ENCODE measurements at places on chromosomes 4 and X.

DNA sequence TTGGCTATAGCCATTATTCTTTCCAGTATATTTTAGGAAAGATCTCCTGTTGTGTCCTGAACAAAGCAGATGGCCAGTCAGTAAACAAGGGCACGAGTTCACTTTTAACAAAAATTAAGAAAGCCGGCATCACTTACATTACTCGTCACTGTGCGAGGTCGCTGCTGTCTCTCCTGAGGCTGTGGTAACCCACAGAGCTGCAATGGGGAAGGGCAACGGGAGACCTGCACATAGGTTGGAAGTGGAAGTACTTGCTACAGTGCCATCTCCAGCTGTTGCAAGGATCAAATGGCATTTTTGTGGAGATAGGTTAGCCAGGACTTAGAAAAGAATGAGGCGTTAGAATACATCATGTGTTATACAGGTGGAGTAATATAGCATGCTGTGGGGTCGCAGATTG is 132.2 kb downstream of the KLHL8 start:
- DNase-seq, result no peak

DNA sequence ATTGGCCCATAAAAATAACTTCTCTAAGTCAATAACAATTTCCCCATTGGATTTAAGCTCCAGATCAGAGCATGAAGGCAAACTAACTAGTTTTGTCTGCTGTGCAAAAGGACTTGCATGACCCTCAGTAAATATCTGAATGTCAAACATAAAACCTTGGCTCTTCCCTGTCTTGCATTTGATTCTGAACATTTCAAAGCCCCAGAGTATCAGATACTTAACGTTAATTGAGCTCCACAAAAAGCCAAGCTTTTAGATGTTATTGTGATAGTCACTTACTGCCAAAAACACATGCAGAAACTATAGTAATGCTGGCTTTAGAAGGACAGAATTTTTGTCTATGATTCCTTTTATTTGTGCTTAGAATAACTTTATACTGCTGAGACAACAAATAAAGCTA is 664.2 kb downstream of the ADGRL3 start:
- DNase-seq, result no peak

GRCh38 chr4:26105815-26106699 is 192.0 kb downstream of the SMIM20 start:
- DNase-seq, result no peak

DNA sequence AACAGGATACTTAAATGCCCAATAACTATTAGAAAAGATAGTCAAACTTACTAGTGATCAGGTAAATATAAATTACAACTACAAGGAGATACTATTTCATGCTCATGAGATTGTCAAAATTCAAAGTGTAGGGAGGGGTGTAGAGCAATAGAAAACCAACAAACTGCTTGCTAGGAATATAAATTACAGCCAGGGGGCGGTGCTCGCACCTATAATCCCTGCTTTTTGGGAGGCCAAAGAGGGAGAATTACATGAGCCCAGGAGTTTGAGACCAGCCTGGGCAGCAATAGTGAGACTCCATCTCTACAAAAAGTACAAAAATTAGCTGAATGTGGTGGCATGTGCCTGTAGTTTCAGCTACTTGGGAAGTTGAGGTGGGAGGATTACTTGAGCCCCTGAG is 556.5 kb upstream of the NR3C2 start:
- no peak for DNase-seq

DNA sequence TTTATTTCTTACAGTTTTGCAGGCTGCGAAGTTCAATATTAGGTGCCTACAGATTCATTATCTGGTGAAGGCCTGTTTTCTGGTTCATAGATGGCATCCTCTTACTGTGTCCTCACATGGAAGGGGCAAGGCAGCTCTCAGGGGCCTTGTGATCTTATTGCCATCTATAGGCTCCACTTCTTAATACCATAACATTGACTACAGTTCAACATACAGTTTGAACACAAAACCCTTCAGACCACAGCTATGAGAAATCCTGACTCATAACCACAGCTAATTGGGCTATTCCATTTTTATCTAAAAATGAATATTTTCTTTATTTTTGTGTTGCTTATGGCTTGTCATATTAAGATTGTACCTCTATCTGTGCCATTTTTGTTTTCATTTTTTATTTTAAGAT is 72.3 kb downstream of the STAG2 start:
- no peak for DNase-seq

DNA sequence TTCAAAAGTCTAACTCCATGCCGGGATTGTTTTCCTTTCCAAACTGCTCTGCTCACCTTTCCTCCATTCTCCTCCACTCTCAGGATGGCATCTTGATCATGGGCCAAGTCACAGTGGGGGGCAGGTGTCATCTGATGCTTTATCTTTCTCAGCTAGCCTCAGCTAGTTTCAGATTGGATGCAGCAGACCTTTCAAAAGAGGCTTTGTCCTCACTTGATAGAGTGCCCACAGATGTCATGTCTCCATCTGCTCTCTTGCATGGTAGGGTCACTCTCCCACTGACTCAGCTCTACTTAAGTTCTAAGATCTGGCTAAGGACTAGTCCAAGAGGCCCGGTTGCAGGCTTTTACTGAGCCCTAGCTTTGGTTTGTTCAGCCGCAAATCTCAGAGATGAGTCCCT is 341.8 kb upstream of the GALNT7 start:
- DNase-seq, result no peak

- DNase-seq, result no peak
Measured at GRCh38 chr4:45004847-45005565, 278.6 kb upstream of the GNPDA2 start.

DNA sequence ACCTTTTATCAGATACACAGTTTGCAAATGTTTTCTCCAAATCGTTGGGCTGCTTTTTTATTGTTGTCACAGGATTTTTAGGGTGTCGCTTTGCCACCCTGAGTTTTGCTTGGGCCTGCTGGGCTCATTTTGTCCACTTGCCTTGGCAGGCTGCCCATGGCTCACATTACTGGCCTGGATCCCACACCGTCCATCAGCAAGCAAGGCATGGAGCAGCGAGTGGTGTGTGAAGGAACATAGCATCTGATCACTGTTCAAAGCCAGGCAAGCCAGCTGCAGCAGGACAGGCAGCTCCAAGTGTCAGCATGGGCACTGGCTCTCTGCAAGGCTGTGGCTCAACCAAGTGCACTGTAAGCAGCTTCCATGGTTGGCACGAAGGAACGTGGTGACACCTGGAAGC is 261.4 kb upstream of the TECRL start:
- no peak for DNase-seq

DNA sequence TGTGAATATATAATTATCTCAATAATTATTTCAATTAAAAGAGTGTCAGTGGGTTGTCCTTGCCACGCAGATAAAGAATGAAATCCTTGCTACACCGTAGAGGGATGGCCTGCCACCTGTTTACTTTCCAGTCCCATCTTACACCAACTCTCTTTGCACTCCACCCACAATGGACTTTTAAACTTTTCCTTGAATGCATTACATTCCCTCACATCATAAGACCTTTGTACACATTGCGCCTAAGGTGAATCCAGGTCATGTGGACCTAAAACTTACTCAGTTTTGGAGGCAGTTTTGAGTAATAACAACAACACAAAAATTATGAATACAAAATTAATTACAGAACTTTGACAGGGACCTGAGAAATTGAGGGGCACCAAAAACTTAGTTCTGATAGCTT is 78.7 kb upstream of the PDE5A start:
- no peak for DNase-seq

DNA sequence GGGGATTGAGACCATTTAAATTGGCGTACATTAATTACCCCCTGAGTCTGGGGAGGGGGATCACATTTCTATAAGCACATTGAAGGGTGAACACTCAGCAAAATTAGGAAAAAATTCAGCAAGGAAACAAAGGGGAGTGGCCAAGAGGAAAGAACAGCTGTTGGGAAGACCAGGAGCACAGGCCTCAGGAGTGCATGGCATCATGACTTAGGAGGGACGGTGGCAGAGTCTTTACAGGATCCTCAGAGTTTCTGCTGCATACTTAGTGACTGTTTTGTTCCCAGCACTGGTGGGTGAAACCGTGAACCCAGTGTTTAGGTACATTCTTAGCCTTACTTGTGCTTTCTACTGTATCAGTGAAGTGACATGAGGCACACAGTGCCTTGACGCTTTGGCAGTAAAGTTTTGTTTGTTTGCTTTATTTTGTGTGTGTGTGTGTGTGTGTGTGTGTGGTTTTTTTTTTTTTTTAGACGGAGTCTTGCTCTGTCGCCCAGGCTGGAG is 121.3 kb downstream of the CBR4 start:
- no peak for DNase-seq

DNA sequence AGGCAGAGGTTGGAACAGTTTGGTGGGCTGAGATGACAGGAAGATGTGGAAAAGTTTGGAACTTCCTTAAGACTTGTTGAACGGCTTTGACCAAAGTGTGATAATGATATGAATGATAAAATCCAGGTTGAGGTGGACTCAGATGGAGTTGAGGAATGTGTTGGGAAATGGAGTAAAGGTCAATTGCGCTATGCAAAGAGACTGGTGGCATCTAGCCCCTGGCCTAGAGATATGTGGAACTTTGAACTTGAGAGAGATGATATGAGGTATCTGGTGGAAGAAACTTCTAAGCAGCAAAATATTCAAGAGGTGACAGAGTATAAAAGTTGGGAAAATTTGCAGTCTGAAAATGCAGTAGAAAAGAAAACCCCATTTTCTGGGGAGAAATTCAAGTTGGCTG is 21.4 kb upstream of the UGT2B17 start:
- DNase-seq, result no peak

DNA sequence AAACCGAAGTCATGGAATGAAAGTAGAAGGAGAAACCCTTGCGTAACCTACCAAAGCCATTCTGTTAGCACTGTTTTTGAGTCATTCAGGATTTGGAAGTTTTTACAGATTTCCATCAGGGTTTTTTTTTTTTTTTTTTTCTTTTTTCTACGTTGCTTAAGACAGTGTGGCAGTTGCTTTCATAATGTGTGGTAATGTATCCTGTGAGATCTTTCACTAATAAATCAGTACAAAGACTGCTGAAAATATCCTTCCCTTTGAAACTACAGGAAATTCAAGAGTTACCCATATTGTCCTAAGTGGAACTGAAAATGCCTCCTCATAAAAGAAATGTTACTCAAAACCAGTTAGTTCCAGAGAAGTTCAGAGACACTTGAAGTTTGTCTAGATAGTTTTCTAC is 137.8 kb downstream of the RAPGEF2 start:
- no peak for DNase-seq

DNA sequence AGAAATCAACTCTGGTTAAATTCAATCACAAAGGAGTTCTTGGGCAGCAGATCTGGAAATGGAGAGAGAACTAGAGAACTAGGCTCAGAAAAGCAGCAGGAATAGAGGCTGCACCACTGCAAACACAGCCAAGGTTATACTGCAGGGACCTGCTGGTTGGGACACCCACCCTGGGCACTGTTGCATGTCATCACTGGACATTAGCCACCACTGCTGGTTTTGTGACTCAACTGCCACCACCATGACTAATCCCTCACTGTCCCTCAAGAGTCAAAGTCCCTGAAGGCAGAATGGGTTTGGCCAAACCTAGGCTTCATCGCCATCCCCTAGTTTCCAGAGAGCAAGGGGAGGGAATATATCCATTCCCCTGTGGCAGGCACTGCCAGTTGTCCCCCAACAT is 38.1 kb upstream of the IRAK1 start:
- DNase-seq, result no peak

DNA sequence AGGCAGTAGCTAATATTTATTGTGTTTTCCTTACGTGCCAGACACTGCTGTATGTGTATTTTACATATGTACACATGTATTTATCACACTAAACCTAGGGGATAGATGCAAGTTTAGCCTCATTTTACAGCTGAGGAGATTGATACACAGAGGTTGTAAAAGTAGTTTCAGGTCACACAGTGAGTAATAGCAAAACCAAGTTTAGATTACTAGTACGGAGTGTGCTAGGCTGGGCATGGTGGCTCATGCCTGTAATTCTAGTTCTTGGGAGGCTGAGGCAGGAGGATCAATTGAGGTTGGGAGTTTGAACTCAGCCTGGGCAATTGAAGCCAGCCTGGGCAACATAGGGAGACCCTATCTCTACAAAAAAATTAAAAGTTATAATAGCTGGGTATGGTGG is 701.1 kb upstream of the ATOH1 start:
- no peak for DNase-seq

DNA sequence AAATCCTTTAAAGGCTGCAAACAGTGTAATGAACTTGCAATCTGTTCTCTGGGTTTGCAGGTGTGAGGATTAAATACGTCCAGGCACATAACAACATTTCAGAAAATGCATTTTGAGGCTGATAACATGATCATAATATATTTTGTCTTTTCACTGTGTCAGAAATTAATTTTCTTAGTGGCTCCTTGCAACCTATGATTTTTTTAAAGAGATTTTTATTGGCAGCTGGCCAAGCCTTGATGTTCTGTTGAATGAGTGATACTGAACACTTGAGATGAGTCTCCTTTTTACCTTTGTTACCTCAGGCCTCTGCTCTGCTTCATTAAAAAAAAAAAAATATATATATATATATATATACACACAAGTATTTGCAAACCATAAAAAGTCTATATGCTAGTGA is 68.2 kb upstream of the TENM3 start:
- no peak for DNase-seq

DNA sequence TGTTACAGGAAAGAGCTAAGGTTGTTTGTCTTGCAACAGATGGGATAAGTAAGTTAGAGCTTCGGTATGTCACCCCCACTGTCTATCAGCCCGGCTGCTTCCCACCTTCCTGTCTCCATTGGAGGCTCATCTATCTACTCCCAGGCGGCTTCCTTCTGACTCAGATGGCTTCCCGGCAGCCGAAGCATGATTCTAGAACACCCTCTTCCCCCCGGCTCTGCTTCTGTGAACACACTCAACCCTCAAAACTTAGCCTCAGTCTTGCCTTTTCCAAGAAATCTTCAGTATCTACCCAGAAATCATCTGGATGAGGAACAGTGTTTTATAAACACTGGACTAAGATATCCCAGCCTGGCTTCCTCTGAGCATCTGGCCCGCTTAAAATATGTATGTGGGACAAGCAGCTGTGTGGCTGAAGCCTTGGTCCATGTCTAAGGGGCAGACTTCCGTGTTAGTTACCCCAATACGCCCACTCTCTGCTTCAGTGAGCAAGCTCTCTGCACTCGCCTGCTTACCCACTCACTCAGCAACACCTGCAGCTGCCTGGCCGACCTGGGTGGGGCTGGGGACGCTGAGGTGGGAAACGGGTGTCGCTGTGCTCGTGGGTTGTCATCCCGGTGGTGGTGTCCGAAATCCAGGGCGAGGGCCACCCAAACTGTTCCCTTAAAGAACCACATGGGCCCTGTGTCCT is 12.0 kb upstream of the SLC2A9 start:
- DNase-seq, result no peak

Data from SHP77 treated with DMSO at 0.1 percent for 48 hours (cell line).